ENCODE measurements at places on chromosomes 5 and 9. TPM values are rescaled to one million over a fixed set of nuclear protein-coding genes. Genes with fewer than 3 reads are reported as not detected.

FOXD4L3 gene
- not detected for polyA plus RNA-seq

EXOC3 gene
- 12.7 TPM for polyA plus RNA-seq

SLC1A3 gene
- 345 TPM for polyA plus RNA-seq

RANBP17 gene
- not detected for polyA plus RNA-seq

CARTPT gene
- not detected for polyA plus RNA-seq

CATSPER3 gene
- polyA plus RNA-seq, result not detected
